Activated T-helper 17 cell treated with anti-CD3 and anti-CD28 coated beads, Interleukin-2, amount 50 U/mL, for 72 hours (primary cell): ENCODE measurements at places on chromosomes 2 and 18. TPM values are rescaled to one million over a fixed set of nuclear protein-coding genes. Genes with fewer than 3 reads are reported as not detected.

- no peak for ATAC-seq
Measured at GRCh38 chr2:185583058-185583816, 155.4 kb upstream of the FSIP2 start.

CFC1 gene
- not detected for total RNA-seq

GRCh38 chr2:205496772-205497171 is 185.5 kb upstream of the NRP2 start:
- no peak for ATAC-seq

GRCh38 chr2:232852676-232853075 is 17.4 kb upstream of the SNORC start:
- no peak for ATAC-seq

DNA sequence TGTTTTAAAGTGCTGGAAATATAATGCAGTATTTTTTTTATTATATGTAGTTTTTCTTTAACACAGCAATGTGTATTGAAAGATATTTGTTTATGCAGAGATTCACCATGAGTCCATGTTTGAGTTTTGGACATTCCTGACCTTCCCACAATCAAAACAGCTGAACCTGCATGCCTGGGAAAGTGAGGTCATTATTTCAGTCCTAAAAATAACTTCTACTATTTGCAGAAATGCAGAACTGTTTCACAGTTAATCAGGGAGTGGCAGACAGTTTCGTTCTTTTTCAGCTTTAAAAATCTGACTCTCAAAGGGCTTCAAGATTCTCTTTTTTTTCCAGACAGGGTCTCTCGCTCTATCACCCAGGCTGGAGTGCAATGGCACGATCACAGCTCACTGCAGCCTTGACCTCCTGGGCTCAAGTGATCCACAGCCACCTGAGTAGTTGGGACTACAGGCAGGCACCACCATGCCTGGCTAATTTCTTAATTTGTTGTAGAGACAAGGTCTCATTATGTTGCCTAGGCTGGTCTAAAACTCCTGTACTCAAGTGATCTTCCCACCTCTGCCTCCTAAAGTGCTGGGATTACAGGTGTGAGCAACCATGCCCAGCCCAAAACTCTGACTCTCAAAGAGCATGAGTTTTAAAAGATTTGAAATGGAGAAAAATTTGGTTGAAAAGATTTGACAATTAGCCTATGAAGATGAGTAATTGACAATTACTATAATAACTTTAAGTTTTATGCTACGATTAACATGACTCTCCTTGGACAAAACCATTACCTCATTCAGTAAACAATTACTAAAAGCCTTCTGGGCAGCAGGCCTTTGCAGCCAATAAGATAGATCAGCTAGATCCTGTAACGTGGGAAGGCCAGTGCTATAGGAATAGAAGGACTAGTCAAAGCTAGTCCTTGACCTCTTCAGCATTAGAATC is 5.0 kb upstream of the MYL12B start:
- ATAC-seq, result no peak

C2orf15 gene
- total RNA-seq, result 1.9 TPM
